ENCODE measurements at places on chromosomes 16 and 17.

DNA sequence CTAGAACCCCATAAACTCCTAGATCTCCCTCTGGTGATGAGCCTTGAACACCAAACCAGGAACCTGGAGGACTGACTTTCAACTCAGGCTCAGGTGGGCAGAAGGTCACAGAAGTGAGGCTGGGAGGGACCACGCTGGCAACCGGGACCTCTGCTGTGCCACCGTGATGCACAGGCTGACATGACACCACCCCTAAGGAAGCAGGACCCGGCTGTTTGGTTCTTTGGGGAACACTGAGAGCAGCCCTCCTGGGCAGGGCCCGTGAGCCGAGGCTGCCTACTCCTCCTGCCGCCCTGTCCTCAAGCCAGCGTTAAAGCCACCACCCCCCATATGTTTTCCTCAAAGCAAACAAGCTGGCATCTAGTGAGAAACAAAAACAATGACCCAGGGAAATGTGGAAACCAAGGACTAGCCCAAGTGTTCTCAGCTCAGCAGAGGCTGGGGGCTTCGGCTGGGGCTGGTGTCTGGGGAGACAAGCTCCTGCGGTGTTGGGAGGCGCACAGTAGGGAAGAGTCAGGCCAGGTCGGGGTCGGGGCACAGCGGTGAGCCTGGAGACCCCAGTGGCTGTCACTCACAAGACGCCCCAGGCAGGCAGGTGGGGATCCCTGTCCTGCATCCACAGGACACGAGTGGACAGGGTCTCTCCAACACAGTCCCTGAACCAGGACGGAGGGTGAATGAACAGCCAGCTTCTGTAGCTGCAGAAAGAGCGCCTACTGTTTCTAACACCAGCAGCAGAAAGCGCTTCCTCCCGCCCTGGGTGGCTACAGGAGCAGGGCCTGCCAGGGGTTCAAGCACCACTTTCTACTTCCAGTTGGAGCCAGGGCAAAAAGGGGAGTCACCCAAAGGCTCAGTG is 1.7 kb downstream of the SMIM5 start:
- DNase-seq = no peak

DNA sequence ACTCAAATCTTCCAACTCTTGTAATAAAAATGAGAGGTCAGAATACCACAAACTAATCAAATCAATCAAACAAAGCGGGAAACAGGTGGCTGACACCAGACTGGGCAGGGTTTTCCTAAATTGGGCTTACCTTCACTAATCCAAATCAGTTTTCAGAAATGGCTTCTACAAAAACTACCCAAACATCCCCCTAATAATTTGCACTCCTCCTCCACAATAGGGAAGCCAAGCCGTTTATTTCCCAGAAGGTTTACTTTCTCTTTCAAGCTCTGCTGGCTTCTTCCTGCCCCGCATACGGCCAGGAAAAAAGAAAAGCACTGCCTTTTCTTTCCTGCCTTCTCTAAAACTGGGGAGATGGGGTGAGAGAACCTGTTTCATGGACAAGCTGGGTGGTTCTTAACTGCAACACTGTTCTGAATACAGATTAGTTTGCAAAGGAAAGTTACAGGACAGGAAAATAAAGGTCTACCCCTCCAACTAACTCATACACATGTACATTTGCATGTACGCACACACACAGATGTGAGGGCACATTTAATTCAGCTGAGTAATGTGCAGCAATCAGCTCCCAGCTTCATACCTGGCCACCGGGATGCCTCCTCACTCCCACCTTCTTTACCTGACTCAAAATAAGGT is 9.2 kb downstream of the STAT3 start:
- DNase-seq = no peak

DNA sequence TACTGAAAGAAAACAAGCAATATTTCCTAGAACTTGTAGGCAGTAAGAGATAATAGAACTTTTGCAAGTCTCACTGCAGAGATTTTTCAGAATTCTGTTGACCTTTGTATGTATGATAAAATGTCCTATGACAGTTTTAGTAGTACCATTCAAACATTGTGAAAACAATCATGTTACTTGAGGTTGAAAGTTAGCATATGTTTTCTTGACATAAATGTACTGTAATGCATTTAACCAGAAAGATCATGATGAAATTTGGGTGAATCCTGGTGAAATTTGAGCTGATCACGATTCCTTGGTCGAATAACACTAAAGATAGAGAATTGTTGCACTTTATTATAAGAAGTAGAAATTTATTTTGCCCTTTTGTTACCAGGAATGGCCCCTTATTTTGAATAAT is 85.7 kb downstream of the TAOK1 start:
- no peak for DNase-seq

DNA sequence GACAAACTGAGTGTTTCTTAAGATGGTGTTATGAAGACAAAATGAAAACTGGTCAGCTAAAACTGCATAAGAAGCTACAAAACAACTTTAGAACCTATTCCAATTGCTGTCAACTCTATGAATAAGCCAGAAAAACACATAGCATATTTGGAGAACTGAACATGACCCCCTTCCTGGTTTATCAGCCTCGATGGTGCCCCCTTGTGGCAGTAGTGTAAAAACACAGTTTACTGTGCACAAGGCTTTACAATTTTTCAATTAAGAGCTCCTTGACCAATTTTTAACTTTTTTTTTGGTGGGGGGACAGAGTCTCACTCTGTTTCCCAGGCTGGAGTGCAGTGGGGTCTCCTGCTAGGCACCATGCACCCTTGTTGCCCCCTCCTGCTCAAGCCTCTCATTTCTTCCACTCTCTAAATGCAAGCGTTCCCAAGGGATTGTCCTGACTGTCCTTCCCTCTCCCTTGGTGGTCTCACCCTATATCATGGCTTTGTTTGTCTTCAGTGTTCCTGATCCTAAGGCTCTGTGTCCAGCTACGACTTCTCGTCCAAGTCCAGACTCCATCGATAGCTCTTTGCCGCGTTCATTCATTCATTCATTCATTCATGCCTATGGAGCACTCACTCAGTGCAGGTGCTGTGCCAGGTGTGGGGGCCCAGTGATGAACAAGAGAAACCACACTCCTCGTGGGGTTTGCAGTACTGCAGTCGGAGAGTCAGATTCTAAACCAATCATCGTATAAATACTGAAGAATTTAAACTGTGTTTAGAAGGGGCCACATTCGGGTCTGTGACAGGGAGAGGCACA is 7.5 kb downstream of the EIF1 start:
- DNase-seq = peak; percentile 72

DNA sequence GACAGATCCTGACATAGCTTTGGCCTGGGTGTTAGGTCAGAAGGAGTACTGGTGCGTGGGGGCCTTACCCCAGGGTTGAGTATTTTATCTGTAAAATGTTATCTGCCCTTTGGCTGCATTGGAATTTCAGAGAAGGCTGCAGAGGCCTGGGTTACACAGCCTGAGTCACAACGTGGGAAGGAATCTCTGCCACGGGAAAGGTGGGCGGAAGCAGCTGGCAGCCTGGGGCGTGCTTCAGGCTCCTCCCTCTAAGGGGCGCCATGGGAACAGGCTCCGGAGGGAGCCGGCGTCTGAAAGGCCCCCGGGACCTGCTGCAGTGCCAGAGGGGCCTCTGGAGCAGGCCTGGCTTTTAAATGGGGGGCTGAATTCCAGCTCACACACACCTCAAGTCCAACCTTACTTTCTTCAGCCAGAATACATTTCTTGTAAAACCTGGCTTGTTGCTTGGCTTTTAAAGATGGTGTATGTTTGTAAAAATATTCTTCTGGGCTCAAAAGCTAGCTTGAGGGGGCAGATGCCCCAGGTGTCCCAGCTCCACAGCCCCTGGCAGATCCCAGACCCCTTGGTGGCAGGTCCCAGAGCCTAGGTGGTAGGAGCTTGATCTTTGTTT is 142.2 kb downstream of the RAB11FIP4 start:
- peak; percentile 29 for DNase-seq

DNA sequence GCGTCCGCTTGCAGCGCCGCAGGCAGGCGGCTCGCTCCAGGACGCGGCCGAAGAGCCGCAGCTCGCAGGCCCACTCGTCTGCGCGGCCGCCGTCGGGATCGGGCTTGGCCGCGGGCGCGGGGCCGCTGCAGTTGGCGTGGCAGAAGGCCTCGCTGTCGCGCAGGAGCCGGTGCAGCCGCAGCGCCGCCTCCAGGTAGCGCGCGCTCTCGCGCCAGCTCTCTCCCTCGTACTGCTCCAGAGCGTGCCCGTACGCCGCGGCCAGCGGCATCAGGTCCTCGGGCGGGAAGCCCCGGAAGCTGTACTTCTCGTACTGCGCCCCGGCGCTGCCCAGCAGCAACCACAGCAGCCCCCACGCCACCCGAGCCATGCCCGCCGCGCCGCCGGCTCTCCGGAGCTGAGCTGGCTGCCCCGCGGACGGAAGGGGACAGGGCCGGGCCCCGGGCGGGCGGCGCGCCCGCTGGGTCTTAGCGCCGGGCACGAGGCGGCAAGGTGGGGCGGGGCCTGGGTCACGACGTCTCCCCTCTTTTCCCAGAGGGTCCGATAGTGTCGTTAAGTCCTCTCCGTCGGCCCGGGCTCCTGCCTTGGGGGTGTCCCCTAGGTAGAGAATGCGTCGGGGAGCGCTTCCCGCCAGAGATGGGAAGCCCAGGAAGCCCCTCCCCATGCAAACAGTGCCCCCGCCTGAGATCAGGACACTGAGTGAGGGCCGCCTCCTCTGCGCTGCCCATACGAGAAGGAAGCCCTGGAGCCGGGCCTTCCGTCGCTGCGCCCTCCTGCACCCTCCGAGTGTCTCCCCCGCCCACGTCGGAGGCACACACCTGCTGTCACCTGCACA is at the start of gene P3H4:
TSS of gene P3H4 (minus strand) at position 401 of the 832 bp plus-strand sequence. CDS start at position 367, 34 bp downstream.
- DNase-seq = peak; percentile 46

DNA sequence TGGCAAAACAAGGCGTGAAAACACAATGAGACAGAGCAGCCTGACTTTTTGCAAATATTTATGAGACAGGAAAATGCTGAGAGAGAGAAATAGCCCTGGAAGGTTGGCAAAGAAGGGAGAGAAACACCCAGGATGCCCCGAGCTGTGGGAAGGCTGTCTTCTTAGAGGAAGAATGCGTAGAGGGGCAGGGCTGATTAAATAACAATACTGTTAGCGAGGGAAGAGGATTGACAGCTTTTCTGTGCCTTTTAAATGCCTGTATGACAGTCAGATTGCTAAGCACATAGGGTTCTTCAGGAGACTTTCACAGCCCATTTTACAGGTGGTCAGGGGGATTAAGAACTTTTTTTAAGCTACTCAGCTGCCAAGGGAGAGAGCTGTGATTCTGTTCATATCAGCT is 219.2 kb downstream of the SHISA9 start:
- no peak for DNase-seq

- no peak for DNase-seq
Measured at GRCh38 chr16:63283721-63284120, 1247.5 kb upstream of the CDH8 start.

GRCh38 chr16:3025032-3026002 is 1.5 kb downstream of the THOC6 start:
- DNase-seq = no peak

- DNase-seq = no peak
Measured at GRCh38 chr17:45224671-45225050, 3.0 kb downstream of the FMNL1 start.

DNA sequence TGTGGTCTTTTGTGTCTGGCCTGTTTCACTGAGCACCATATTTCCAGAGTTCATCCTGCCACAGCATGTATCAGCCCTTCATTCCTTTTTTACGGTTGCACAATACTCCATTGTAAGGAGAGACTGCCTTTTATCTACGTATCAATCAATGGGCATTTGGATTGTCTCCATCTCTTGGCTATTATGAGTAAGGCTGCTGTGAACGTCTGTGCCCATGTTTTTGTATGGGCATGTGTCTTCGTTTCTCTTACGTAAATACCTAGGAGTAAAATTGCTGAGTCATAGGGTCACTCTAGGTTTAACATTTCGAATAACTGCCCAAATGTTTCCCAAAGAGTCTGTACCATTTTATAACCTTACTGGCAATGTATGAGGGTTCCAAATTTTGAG is 202.8 kb upstream of the FOXF1 start:
- no peak for DNase-seq

- no peak for DNase-seq
Measured at GRCh38 chr17:41553987-41554680, 17.7 kb downstream of the KRT9 start.

- no peak for DNase-seq
Measured at GRCh38 chr16:29825145-29826044, 5.1 kb downstream of the MVP start.

GRCh38 chr16:2791174-2791573 is 3.8 kb upstream of the PRSS33 start:
- DNase-seq = no peak

DNA sequence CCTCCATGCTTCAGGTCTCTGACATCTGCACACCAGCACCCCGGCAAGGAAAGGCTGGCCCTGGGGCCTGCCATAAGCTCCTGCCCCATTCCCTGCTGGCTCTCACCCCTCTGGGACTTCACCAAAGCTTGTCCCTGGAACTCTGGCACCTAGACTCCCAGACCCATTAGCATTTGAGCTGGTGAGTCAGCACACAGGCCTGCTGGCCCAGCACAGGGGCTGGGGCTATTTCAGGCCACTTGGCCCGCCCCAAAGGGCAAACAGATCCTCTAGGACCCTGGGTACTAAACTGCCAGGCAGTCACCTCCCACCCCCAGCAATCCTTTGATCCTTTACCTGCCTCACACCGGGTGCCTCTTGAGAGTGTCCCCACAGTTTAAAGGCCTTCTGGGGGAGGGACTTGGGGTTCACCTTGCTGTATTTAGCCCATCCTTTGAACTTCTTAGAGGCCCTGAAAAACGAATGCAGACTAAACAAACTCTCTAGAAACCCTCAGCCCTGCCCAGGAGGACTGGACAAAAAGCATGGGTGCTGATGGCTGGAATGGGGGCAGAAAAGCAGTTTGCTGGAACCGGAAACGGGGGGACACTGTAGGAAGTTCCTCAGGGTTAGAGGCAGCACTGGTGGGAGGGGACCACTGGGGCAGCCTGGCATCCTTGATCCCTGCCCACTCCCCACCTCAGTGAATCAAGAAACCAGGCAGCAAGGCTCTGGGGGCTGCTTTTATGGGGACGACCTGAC is 3.2 kb upstream of the SAMD14 start:
- no peak for DNase-seq

DNA sequence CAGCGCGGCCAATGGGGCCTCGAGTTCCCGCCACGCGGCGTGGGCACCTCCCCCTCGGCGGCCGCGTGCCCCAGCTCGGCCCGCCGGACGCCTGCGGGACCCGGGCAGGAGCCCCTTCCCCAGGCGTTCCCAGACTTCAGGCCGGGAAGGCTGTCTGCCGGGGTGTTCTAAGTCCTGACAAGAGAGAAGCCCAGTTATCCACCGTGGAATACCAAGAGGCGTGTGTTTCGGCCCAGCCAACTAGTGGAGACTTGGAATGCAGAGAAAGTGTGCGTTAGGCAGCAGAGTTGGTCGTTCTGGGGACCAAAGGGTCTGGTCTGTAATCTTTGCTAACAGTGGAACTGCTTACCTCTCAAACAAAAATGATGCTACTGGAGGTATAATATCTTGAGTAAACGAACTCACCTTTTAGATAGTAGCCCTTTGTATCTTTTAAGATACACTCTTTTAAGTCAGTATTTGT is 251 bp upstream of the HSF5 start:
- no peak for DNase-seq

Measured in activated T-cell treated with anti-CD3 and anti-CD28 coated beads for 4 hours (primary cell).